ENCODE measurements at places on chromosomes 11 and 22.

GRCh38 chr11:125378083-125378482 is 118.0 kb downstream of the FEZ1 start:
- DNase-seq = no peak

GRCh38 chr11:25547292-25547691 is 784.6 kb upstream of the ANO3 start:
- DNase-seq = no peak

DNA sequence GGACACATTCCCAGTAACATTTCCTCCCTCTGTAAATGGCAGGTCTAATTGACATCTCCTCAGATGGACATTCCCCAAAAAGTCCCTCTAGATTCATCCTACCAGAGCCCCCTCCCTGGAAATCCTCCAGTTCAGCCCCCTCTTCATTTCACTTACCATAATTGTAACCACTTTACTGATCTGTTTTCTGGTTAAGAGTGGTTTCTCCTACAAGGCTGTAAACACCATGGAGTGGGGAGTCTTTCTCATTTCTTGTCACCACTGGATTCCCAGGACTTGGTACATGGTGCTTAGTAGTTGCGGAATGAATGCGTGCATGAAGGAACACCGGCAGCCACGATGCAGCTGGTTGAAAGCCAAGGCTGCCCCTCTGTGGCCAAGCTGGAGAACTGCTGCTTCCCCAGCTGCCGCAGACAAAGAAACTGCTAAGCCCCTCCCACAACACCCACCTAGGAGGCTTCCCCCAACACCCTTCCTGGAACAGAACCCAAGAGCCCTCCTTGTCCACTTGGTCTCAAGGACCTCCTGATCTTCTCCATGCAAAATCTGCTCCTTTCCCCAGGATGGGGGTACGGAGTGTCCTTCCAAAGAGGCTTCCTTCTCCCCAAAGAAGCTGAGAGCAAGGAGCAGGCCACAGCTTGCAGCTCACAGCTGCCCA is 18.6 kb upstream of the SCARF2 start:
- DNase-seq = peak; percentile 78

- DNase-seq = no peak
These were observed 815 bp upstream of the PLCB3 start for GRCh38 chr11:64250415-64251015.

DNA sequence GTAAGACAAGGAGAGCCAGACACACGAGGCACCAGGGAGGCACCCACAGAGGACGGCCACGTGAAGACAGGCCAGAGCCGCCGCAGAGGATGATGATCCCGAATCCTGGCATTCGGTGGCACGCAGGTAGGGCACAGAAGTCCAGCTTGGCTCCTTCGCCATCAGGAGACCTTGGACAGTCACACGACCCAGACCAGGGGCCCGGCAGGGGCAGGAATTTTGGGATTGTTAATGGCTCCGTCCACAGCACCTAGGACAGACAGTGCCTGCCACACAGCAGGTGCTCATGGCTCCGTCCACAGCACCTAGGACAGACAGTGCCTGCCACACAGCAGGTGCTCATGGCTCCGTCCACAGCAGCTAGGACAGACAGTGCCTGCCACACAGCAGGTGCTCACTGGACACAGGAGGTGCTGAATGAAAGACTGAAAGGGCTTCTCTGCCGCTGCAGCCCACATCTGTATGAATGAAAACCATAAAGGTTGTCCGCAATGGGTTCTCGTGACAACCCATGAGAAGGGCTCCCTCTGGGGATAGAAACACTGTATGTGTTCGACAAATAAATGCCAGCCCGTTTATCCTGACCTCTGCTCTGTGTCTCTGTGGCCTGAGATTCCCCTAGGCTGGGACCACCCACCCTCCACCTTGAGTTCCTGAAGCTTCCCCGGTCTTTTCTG is 341.6 kb downstream of the CTTN start:
- no peak for DNase-seq

GRCh38 chr11:44533921-44534711 is 31.3 kb upstream of the CD82 start:
- DNase-seq = no peak

- DNase-seq = no peak
These were observed 289.1 kb upstream of the ISX start for GRCh38 chr22:34776817-34777216.

- no peak for DNase-seq
These were observed 100.8 kb upstream of the ASPHD2 start for GRCh38 chr22:26328221-26328620.

DNA sequence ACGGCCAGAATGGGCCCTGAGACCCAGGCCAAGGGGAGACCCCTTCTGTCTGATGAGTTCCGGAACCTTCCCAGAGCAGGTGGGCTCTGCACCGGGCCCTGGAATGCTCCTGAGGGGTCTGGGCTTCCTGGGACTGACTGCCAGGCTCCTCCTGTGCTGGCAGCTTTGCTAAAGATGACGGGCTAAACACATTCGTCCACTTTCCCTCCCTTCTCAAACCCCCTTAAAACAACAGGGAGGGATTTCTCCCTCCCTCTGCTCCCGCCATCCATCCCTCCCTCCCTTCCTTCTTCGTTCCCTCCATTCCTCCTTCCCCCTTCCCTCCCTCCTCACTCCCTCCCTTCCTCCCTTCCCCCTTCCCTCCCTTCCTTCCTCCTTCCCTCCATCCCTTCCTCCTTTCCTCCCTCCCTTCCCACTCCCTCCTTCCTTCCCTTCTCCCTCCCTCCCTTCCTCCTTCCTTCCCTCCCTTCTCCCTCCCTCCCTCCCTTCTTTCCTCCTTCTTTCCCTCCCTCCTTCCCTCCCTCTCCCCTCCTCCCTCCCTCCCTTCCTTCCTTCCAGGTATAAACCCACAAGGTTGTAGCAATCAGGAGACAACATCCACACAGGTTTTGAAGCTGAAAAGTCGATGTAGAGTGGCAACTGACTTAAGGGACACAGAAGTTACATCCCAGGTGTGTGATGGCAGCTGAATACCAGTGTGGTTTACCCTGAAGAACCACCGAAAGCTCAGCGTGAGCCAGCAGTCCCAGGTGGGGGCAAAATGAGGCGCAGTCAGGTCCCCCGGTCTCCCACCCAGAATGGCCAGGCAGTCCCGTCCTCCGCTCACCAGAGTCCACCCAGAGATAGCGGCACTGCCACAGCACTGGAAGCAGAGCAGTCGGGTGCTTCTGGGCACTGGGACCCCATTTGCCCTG is 18.8 kb upstream of the MGAT3 start:
- DNase-seq = no peak

- DNase-seq = no peak
These were observed 5.4 kb downstream of the APIP start for GRCh38 chr11:34910817-34911216.

GRCh38 chr11:47270331-47271271 is 668 bp downstream of the MADD start:
- DNase-seq = no peak

GRCh38 chr11:87203907-87204602 is 166.3 kb downstream of the TMEM135 start:
- DNase-seq = no peak

- DNase-seq = no peak
These were observed 787.1 kb upstream of the API5 start for GRCh38 chr11:42524534-42525227.

DNA sequence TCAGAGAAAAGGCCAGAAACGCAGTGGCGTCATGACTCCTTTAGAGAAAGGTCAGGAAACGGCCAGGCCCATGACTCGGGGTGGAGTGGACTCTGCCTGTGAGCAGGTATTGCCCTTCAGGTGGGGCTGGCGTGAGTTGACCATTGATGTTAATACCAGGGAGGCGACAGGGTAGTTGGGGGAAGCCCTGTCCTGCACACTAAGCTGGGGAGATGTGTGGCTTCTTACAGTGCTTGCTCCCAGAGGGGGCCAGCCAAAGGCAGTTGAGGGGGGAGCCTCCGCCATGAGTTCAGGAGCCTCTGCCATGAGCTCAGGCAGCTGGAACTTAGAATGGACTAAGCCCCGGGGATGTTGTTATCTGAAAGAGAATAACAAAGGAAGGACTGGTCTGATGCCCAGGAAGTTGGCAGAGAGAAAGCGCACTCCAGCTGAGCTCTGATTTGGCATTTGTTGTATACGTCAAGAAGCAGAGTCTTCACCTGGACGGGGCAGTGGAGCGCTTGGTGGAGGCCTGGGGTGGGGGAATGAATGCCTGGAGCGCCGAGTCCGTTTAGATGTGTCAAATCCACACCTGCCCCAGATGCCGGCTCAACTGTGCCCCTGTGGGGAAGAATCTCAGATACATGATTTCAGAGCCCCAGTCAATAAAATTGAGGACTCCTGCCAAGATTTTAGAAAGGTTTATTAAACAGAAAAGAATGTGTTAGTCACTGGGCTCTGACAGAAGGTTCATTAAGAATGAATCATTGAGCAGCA is 222.5 kb downstream of the TBC1D22A start:
- DNase-seq = no peak

DNA sequence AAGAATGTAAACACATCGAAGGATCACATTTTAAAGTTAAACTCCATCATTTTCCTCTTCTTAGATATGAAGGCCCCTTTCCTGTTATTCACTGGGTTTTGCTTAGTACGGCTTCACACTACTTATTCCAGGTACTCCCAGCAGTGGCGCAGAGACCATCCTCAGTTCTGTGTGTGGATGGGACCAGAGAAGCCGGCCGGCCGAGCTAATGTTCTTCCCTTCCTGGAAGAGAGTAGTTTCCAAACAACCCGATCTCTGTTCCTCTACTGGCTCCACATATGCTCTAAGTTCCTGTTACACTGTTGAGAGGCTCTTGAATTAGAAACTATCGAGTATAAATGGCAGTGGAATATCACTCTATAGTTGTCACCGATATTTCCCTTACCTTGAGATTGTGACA is 684 bp upstream of the NFRKB start:
- no peak for DNase-seq

DNA sequence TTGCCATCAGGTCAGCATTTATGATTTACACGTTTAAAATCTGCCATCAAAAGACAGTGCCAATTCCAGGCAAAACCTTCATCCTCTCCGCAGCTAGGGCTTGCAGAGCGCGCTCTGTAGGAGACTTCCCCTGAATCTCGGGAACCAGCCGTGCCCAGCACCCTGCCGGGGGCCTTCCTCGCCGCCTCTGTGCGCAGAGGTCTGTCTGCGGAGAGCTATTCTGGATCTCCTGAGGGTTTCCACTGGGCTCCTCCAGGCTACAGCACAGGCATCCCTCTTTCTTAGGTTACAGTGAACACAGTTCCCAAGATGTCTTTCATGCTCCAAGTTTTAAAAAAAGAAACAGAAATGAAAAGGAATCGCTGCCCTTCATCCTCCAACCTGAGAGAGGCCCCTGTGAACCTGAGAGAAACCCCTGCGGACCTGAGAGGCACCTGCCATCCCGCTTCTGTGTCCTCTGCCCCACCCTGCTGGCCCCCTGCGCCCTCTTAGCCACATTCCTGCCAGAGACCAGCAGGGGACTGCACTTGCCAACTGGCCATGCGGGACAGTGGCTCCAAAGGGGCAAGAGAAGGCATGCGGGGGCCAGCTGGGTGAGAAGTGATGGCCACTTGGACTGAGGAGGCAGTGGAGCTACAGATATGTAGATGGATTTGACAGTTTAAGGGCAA is 16.1 kb downstream of the TP53AIP1 start:
- no peak for DNase-seq

DNA sequence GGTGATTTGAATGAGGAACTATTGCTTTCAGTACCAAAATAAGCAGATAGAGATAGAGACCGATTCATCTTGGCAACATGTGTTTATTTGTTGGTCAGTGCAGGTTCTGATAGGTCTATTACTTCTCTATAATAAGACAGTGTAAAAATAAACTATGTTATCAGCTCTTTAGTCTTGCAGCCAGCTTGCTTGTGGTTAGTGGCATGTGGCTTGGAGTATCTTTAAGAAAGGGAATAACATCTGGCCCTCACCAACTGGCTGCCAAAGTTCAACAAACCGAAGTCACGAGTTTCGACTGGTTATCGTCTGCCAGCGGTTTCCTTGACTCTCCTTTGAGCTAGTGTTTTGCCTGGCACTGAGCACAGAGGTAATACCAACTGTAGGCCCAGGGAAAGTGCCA is 71.8 kb downstream of the CTTN start:
- DNase-seq = no peak

DNA sequence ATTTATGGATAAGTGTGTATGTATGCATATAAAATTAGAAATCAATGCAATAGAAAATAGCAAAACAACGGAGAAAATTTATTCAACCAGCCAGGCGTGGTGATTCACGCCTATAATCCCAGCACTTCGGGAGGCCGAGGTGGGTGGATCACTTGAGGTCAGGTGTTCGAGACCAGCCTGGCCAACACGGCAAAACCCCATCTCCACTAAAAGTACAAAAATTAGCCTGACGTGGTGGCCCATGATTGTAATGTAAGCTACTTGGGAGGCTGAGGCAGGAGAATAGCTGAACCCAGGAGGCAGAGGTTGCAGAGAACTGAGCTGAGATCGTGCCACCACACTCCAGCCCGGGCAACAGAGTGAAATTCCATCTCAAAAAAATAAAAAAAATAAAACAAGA is 5.5 kb downstream of the KRTAP5-6 start:
- DNase-seq = no peak

DNA sequence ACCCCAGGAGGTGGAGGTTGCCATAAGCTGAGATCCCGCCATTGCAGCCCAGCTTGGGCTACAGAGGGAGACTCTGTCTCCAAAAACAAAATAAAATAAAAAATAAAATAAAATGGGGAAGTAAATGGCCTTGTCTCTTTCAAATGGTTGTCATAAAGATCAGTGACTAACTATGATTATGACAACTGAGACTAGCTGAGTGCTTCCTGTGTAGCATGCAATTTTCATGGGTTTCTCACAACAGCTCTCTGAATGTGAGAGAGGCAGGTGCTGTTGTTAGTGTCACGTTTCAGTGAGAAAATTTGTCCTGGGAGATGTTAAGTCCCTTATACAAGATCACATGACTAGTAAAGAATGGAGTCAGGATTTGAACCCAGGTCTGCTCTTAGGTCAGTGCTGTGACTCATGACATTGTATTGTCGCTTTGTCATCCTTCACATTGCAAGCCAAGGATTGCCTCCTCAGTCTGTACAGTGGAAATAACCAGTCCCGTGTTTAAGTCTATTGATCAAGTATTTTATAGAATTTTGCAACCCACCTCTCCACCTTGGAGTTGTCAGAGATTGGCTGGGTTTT is 163.3 kb upstream of the CCDC90B start:
- DNase-seq = no peak

DNA sequence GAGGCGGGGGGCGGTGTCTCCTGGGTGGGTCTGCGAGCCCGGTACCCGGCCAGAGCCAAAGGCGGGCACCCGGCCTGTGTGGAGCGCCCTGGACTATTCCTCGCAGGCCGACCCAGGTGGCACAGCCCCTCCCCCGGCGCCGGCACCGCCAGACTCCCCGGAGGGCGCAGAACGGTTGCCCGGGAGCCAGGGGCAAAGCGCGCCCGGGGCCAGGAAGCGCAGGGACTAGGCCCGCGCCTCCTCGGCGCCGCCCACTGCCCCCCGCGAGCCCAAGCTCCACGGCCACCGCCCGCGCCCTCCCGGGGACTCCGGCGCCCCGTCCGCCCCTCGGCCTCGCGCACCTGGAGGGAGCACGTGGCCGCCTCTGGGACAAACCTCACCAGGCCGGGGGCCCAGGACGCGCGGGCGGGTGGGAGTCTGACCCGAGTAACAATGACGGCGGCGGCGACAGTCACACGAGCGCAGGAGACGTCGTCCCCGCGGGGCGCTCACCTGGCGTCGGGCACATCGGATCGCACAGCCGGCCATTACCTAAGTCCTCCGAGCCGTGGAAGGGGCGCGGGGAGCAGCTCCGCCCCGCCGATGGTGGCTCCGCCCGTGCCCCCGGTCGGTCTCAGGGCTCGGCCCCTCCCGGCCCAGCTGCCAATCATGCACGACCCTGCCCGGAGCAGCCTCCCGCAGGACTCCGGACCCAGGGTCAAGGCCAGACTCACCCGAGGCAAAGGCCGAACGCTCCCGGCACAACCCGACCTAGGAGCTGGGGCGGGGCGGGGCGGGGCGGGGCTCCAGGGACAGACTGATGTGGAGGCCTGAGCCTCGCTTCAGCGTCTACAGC is 7.4 kb downstream of the PLXNB2 start:
- no peak for DNase-seq
